ENCODE measurements at places on chromosomes 16 and 17. TPM values are rescaled to one million over a fixed set of nuclear protein-coding genes. Genes with fewer than 3 reads are reported as not detected.

Gene CCL17
- not detected for total RNA-seq

Gene ABAT
- total RNA-seq, result 11.0 TPM

Gene C1QTNF8
- not detected for total RNA-seq

Gene PIPOX
- 5.8 TPM for total RNA-seq

Gene CCL8
- total RNA-seq, result not detected

Gene ITGB3
- 11.6 TPM for total RNA-seq

Gene SPN
- 373 TPM for total RNA-seq

Gene ATP5PD
- total RNA-seq, result 96.3 TPM

Gene TEKT3
- total RNA-seq, result 0.58 TPM

Gene DNAAF1
- total RNA-seq, result 0.43 TPM

Gene KRTAP4-5
- not detected for total RNA-seq

Gene CFAP52
- total RNA-seq, result not detected

Gene WWP2
- total RNA-seq, result 95.6 TPM

Gene EPOP
- 1.9 TPM for total RNA-seq

Gene PTX4
- not detected for total RNA-seq

Gene KRT40
- total RNA-seq, result not detected

Gene RUNDC3A
- total RNA-seq, result not detected

Gene MYL11
- 7.2 TPM for total RNA-seq

Gene SDR42E2
- total RNA-seq, result 0.93 TPM

Gene CASKIN2
- total RNA-seq, result 0.49 TPM

Gene TMEM88
- 27.6 TPM for total RNA-seq

Gene RHBDF2
- 202 TPM for total RNA-seq

Gene PHOSPHO1
- not detected for total RNA-seq

Gene FOXJ1
- 0.93 TPM for total RNA-seq

Gene EPX
- not detected for total RNA-seq

Gene COL1A1
- 7.5 TPM for total RNA-seq

Gene FN3KRP
- total RNA-seq, result 29.4 TPM

Gene GUCY2D
- total RNA-seq, result not detected

Gene ACSM2A
- not detected for total RNA-seq

Gene KRT15
- total RNA-seq, result not detected
